ENCODE measurements at places on chromosomes 6 and 20.

- no peak for DNase-seq
Measured at GRCh38 chr20:47654370-47654769, 130.9 kb downstream of the SULF2 start.

GRCh38 chr6:145147981-145148749 lies 587.2 kb downstream of the EPM2A start:
- peak; percentile 93 for DNase-seq

DNA sequence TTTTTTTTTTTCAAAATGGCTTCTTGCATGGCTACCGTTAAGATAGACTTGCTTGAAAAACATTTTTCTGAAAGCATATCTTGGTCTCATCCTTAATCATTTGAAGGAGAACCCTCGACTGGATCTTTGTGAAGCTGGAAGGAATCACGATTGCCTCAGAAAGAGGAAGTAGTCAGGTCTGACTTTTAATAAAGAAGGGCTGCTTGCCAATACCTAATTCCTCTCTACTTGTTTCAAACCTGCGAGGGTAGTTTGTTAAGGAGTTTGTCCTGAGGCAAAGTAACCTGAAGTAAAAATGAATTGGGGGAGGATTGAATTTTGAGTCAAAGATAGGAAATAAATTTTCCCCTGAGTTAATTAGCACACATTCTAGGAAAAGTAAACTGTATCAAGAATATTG lies 288.1 kb upstream of the MAP3K7 start:
- peak; percentile 31 for DNase-seq

DNA sequence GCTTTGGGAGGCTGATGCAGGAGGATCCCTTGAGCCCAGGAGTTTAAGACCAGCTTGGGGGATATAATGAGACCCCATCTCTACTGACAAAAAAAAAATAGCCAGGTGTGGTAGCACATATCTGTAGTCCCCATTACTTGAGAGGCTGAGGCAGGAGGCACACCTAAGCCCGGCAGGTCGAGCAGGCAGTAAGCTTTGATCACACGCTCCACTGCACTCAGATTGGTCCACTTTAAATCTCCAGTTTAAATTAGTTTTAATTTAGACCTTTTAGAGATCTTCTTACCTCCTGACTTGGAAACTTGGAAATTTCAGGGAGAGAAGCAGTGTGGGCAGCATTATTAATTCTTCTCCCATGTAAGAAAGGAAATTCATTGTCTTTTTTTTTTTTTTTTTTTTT lies 16.8 kb upstream of the PLCB4 start:
- DNase-seq = no peak

DNA sequence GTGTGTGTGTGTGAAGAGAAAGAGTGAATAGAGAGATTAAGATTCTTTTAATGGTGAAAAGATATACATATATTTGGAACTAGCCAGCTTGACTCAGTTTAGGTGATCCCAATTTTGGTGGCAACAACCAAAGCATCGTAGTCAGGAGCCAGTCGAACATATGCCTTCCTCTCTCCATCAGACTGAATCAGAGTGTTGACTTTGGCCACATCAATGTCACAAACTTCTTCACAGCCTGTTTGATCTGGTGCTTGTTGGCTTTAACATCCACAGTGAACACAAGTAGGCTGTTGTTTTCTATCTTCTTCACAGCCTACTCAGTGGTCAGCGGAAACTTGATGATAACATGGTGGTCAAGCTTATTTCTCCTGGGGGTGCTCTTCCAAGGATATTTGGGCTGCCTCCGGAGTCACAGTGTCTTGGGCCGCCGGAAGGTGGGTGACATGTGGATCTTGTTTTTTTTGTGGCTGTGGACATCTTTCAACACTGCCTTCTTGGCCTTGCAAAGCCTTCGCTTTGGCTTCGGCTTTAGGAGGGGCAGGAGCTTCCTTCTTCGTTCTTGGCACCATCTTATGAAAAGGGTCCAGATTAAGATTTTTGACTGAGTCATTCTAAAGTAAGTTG lies 3.4 kb downstream of the HLA-F start:
- no peak for DNase-seq

GRCh38 chr6:71043902-71044301 lies 87.0 kb upstream of the B3GAT2 start:
- DNase-seq = peak; percentile 77

- peak; percentile 48 for DNase-seq
Measured at GRCh38 chr6:158662954-158663624, 13.2 kb downstream of the SYTL3 start.

DNA sequence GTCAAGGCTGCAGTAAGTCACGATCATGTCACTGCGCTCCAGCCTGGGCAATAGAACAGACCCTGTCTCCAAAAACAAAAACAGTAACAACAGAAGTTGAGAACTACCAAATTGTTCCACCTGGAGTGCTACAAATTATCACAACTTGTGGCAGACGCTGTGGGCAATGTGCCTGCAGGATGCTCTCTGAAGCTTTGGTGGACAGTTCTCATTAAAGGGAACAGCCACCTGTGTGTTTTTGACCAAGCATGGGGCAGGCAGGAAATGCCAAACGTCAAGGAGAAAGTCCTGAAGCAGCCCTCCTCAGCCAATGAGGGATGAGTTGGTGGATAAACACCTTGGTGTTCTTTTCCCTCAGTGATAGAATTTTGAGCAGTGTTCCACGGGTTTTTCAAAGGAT lies 15.8 kb downstream of the COX4I2 start:
- no peak for DNase-seq

- DNase-seq = peak; percentile 16
Measured at GRCh38 chr6:65229825-65230224, 477.2 kb downstream of the EYS start.

- no peak for DNase-seq
Measured at GRCh38 chr6:3545156-3545555, 88.3 kb upstream of the SLC22A23 start.

- DNase-seq = no peak
Measured at GRCh38 chr6:148547110-148547509, 199.7 kb upstream of the UST start.

DNA sequence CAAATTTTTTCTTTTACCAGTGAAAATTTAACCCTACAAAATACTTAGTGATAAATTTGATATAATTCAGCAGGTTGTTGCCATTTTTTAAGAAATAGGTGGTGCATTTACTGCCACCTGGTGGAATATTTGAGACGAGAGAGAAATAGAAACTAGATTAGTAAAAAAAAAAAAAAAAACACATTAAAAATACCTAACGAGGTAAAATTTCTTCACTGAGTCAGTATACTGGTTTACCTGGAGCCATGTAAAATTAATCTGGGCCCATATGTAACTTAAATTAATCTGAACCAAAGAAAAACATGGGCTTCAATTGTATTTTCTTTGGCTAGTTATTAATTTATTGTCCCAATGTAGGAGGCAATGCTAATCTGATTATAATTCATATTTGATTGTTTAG lies 520.8 kb downstream of the EPM2A start:
- no peak for DNase-seq

DNA sequence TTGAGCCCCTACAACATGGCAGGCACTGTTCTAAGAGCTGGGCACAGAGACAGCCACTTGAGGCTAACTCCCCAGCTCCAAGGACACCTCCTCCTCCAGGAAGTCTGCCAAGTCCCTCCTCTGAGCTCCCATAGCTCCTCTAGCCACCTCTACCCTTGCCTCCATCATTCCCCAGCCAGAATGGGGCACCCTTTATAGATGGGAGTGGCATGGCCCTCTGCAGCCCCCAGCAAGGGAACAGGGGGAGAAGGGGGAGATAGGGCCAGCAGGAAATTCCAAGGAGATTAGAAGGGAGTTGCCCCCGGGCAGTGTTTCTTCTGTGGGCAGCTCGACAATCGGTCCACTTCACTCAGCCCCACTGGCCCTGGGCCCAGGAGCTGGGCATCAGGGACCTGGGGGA lies 19.7 kb upstream of the TLDC2 start:
- no peak for DNase-seq

- DNase-seq = peak; percentile 13
Measured at GRCh38 chr6:13438126-13438525, 49.3 kb downstream of the GFOD1 start.

DNA sequence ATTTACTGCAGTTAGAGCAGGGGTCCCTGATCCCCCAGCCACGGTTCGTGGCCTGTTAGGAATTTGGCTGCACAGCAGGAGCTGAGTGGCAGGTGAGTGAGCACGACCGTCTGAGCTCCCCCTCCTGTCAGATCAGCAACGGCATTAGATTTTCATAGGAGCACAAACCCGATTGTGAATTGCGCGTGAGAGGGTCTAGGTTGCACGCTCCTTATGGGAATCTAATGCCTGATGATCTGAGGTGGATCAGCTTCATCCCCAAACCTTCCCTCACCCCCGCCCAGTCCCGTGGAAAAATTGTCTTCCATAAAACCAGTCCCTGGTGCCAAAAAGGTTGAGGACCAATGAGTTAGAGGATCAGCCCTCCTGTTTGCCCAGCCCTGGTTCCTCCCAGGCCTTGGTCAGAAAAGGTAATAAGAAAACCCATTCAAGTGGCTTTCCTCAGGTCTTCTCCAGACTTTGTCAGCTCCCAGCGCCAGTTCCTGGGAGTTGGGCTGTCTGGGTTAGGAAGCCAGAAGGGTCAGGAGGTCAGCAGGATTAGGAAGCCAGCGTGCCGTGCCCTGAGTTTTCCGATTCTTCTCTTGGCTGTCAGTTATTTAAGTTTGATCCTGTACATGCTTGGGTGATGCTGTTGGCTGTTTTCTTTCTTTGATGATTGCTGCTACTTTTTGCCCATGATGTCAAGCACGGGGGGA lies 139.9 kb upstream of the PMEPA1 start:
- no peak for DNase-seq

DNA sequence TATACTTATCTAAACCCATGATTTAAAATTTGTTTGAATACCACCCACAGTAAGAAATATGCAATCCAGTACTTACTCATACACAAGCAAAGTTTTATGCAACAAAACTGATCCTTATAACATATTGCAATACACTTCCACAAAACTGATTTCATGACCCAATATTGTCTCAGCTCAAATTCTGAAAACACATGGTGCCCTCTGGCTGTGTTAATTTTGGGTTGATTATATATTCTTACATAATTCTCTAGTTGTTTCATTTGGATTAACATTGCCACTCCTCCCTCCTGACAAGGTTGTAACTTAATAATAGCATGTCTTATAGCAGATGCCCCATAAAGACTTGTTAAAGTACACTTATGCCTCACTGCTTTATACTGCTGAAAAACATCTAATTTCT lies 73.0 kb upstream of the TULP1 start:
- no peak for DNase-seq

GRCh38 chr6:99334526-99335127 lies 14.8 kb downstream of the FAXC start:
- DNase-seq = peak; percentile 37

DNA sequence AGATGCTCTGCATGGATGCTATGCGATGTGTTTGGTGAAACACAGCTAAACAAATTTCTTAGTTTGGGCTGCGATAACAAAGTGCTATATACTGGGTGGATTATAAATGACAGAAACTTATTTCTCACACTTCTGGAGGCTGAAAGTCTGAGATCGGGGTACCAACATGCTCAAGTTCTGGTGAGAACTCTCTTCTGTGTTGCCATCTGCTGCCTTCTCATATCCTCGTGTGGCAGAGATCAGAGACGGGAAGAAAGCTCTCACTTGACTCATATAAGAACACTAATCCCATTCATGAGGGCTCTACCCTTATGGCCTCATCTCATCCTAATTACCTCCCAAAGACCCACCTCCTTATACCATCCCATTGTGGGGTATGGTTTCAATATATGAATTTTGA lies 162.0 kb upstream of the DTNBP1 start:
- DNase-seq = no peak

DNA sequence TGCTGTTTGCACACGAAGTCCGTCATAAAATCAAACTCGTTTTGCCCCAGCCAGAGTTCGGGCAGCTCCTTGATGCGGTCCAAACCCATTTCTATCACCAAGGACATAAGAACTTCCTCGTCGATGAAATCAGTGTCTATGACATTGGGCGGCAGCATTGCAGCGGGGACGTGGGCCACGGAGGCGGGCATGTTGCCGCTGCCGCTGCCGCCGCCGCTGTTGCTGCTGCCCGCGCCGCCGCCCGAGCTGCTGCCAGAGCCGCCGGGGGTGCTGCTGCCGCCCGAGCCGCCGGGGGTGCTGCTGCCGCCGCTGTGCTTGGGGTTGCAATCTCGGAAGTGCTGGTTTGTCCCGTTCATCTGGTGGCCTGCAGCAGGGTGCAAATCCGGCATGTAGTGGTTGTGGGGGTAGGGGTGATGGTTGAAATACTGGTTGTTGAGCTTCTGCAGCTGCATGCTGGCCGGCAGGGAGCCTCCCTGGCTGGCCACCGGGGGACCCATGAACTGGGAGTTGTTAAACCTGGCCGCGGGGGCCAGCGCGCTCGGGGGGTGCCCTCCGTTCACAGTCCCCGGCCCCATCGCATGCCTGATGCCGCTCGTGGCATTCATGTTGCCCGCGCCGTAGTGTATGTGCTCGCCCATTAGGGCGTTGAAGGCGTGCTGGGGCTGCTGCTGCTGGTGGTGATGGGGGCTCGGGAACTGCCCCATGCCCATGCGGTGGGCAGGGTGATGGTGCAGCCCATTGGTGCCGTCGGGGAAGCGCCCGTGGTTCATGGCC lies 1.1 kb downstream of the CITED2 start:
- peak; percentile 55 for DNase-seq

- DNase-seq = peak; percentile 25
Measured at GRCh38 chr6:15132854-15133670, 112.8 kb upstream of the JARID2 start.

GRCh38 chr6:112437058-112437457 lies 89.9 kb downstream of the RFPL4B start:
- no peak for DNase-seq

DNA sequence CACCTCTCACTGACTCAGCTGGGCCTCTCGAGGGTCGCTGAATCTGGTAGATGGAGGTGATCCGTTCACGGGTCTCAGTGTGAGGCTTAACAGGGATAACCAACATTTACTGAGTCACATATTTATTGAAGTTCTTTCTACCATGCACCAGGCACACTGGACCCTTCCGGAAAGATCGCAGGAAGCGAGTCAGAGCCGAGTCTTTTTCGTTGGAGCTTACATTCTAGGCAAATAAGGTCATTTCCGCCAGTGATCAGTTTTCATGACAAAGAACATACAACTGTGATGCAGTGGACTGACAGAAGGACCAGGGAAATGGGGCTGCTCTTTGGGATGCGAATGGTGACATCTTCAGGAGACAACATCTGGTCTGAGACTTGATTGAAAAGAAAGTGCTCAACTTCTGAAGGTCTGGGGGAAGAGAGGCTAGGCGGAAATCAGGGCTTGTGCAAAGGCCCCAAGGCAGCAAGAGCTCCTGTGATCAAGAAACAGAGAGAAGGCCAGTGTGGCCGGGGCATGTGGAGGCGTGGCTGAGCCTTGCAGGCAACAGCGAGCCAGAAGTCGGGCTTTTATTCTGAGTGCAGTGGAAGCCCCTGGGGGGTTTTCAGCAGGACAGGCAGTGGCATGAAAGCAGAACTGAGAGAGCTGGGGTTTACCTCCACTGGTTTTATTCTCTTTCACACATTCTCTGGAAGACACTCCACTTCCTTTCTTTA lies 56.7 kb downstream of the APCDD1L start:
- peak; percentile 93 for DNase-seq

GRCh38 chr20:57835588-57836455 lies 126.0 kb upstream of the PMEPA1 start:
- no peak for DNase-seq

GRCh38 chr6:125859727-125860126 lies 69.0 kb downstream of the NCOA7 start:
- DNase-seq = peak; percentile 39
